ENCODE measurements at places on chromosomes 7 and 10. TPM values are rescaled to one million over a fixed set of nuclear protein-coding genes. Genes with fewer than 3 reads are reported as not detected.

Gene SBDS
- 172 TPM for polyA plus RNA-seq

- DNase-seq, result peak; percentile 83
These were observed 19.5 kb downstream of the TSPAN33 start for GRCh38 chr7:129163875-129164544.

GRCh38 chr10:124229201-124229988, 136.0 kb upstream of the CHST15 start:
- DNase-seq, result no peak

GRCh38 chr10:119243488-119243887, 36.1 kb downstream of the GRK5 start:
- no peak for DNase-seq

- DNase-seq, result no peak
These were observed 132.3 kb upstream of the PLXDC2 start for GRCh38 chr10:19683960-19684359.

GRCh38 chr7:131726031-131726430, 169.6 kb upstream of the PODXL start:
- DNase-seq, result no peak

GRCh38 chr10:35304649-35305048, 31.7 kb upstream of the CCNY start:
- no peak for DNase-seq

Gene NRCAM
- polyA plus RNA-seq, result 2.2 TPM

GRCh38 chr7:85074992-85075391, 111.9 kb downstream of the SEMA3D start:
- peak; percentile 63 for DNase-seq

Gene PDE1C
- polyA plus RNA-seq, result 16.6 TPM

- DNase-seq, result peak; percentile 60
These were observed 1392.4 kb upstream of the CELF2 start for GRCh38 chr10:9625304-9625703.

Gene ZNF503
- 3.4 TPM for polyA plus RNA-seq

DNA sequence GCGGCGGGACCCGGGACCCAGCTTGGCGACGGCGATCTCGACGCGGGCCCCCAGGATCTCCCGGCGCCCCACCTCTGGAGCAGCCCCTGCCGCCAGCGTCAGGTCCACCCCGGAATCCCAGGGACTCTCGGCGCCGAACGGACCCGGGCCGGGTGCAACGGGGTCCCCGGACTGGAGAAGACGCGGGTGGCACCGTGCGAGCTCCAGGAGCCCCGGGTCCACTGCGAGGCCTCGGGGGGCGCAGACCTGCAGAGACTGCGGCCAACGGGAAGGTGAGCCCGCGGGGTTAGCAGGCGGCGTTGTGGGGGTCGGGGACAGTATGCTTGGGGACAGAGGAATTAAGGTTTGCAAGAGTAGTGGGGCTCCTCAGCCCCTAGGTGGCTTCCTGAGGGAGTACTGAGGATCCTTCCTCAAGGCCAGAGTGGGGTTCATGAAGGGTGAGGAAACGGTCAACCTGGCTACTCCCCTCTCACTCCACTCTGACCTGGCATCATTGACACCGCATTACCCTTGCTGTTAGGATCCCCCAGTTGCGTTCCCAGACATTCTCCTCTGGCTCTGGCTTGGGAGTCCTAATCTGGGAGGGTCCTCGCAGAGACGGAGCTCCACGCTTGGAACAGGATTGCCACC, 353 bp downstream of the EPHB6 start:
- DNase-seq, result no peak

GRCh38 chr10:127302343-127302742, 106.0 kb upstream of the INSYN2A start:
- no peak for DNase-seq

- no peak for DNase-seq
These were observed 657.8 kb upstream of the PHF14 start for GRCh38 chr7:10315881-10316280.

DNA sequence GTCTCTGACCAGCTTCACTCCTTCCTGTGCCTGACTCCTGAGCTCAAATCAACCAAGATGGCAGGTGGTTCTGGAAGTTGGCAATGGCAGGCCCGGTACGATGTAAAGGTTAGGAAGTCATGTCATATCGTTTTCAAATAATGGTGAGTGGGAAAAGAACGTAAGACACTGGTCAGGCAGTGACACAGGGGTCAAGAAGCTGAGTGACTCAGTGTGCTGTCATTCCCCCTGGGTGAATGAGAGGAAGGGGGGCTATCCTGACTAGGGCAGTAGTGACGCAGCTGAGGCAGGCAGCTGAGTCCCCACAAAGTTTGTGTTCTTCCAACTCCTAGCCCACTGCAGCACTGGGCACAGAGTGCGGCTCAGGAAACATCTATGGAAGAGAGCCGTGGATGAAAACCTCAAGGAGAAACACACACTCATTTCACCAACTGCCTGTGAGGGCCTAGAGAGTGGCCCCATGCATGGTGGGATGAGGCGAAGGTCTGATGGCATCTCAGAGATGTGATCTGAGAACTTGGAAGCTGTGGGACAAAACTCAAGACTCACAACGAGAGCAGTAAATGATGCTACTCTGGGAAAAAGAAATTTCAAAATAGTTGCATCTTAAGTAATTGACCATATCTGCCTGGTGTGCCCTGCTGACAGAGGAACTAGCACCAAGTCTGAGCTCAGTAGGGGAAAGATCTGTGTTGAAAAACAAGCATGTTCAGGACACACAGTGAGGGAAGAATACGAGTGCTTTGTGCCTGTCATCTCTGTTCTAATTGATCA, 23.2 kb downstream of the CREB3L2 start:
- DNase-seq, result peak; percentile 99

DNA sequence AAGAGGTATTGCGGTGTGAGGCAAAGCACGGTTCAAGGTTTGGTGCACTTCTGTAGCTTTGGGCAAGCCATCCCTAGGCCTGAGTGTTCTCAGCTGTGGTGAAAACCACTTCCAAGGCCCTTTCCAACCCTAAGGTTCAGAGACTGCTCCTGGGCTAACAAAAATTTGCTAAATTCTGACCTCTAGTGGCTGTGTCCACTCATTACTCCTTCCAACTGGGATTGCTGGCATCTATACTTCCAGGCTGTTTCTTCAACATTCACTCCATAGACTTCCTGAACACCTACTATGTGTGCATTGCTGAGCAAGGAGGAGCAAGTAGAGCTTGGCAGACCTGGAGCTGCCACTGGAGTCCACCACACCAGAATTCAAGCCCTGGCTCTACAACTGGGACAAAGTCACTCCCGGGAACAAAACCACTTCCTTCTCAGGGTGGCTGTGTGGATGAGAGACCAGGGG, 29.3 kb upstream of the SH3PXD2A start:
- DNase-seq, result peak; percentile 76

DNA sequence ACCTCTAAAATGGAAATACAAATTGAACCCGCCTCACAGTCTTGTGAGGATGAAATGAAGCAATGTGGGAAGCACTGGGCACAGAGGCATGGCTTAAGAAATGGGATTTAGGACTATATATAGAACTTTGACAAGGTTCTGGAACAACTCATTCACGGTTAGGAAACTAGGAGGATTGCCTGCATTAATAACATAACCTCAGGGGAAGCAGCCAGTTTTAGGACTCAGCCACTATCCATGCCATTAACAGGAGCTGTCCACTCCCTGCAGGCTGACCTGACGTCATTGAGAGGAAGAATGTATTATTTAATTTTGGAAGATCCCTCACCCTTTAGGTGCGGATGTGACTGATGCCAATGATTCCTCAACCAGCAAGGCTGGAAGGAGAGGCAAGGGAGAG, 34.8 kb downstream of the ITGB8 start:
- DNase-seq, result no peak

DNA sequence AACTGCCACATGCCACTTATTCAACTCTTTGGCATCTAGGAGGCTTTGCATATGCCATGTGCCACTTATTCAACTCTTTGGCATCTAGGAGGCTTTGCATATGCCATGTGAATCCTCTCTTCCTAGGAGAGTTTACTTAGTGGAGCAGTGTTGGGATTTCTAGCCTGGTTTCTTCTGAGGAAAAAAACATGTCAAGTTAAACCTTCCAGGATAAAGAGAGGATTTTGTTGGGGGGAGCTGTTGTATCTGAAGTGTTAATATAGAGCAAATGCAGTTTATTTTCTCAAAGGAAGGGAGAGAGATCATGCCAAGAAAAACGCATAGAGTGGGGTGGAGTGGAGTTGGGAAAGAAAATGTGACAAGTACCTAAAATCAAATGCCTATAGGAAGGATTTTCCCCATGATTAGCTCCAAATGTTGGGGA, 91.5 kb downstream of the MCU start:
- DNase-seq, result no peak

- peak; percentile 78 for DNase-seq
These were observed 24.2 kb downstream of the ARL5B start for GRCh38 chr10:18683427-18683826.

DNA sequence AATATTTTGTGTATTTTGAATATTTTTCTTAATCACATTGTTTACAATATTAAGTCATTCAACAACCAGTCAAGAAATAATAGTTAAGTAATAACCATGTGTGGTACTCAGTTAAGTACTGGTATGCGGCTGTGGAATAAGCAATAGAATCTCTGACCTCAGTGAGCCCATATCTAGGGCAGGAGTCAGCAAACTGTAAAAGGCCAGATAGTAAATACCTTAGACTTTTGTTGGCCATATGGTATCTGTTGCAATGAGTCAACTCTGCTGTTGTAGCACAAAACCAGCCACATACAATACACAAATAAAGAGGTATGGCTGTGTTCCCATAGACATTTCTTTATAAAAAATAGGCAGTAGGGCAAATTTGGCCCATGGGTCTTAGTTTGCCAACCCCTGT, 311.6 kb upstream of the SEMA3A start:
- peak; percentile 34 for DNase-seq

Data from fibroblast of lung (primary cell).